Adipocyte (in vitro differentiated cells): ENCODE measurements at places on chromosomes 12 and 14.

GRCh38 chr14:100128688-100129087 lies 30.8 kb downstream of the DEGS2 start:
- no peak for DNase-seq

DNA sequence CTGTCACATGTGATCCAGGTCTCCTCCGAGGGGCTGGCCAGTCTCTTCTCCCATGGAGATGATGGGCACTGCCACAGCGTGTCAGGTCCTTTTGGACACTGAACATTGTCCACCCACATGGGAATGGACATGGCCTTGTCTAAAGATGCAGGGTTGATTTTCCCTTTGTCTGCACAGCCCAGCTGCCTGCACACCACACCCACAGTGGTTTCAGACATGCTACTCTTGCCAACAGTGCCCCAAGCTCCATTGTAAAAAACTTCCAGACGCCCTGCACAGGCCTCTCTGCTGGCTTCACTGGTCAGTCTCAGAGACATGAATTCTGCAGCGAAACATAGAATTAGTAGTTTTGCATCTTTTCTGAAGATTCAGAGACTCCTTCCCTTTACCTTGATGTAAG lies 18.5 kb downstream of the CD163 start:
- no peak for DNase-seq

- DNase-seq: peak; percentile 53
Observed at GRCh38 chr12:83826112-83826511, 1086.5 kb downstream of the SLC6A15 start.

DNA sequence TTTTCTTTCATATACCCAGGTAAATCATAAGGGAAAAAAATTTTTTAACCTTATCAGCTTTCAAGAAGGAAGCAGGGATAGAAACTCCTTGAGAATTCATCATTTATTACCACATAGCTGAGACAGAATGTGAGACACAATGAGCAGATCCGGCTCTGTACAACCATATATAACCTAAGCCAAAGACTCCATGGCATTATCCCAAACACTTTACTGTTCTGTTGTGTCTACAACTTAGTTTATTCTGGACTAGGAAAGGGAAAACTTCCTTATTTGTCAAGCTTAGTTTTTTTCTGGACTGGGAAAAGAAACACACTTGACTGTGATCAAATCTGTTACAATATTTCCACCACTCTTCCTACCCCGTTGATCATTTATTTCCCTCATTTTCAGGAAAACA lies 38.3 kb upstream of the CATSPERB start:
- DNase-seq: no peak
